Muscle of leg (tissue), 16 donors: ENCODE measurements at places on chromosomes 12 and 14.

GRCh38 chr12:92035477-92035876 lies 110.2 kb downstream of the BTG1 start:
- no peak for DNase-seq

- DNase-seq = no peak
Measured at GRCh38 chr14:105533811-105534498, 7.6 kb downstream of the TMEM121 start.

DNA sequence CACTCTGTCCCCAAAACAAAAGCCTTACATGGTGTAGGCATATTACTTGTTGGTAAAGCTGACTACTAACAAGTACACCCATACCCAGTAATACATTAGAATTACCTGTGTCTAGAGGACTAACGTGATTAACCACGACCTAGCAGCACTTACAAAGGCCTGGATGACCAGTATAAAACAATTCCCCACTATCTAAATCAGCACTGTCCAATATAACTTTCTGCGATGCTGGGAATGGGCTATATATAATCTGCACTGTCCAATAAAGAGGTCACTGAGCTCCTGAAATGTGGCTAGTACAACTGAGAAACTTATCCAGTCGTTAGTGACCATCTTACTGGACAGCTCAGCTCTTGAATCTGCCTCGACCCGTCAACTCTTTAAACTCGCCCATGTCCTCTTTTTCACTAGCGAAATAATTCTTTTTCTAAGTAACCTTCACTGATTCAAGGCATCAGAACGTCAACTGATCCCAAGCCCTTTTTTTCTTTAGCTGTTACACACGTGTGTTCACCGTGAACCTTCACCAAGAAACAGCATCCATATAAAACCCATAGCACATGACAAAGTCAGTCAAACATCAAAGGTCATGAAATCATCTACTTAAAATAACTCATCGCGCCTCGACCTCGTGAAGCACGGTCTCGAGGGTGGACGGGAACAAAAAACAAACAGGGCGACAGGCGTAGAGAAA lies 905 bp upstream of the CIPC start:
- DNase-seq = peak; percentile 84

GRCh38 chr12:130709971-130710732 lies 5.9 kb downstream of the RIMBP2 start:
- no peak for DNase-seq

GRCh38 chr12:93419388-93420034 lies 22.2 kb downstream of the UBE2N start:
- peak; percentile 75 for DNase-seq

- DNase-seq = no peak
Measured at GRCh38 chr12:27900920-27901879, 71.3 kb downstream of the PTHLH start.

DNA sequence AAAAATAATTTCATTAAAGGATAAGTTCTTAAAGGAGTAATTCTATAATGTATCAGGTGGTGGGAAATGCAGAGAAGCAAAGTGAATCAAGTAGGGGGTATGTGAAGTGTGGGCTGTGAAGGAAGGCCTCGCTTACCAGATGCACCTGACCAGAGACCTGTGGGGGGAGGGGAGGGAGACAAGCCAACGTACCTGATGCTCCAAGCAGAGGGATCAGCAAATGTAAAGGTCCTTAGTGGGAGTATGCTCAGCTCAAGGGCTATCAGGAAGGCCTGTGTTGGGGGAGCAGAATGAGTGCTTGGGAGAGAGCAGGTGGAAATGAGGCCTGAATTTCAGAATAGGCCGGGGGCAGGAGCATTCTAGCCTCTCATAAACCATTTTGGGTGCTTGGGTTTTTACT lies 57.1 kb downstream of the ANO4 start:
- no peak for DNase-seq

GRCh38 chr14:104813286-104813685 lies 12.4 kb downstream of the ZBTB42 start:
- no peak for DNase-seq

DNA sequence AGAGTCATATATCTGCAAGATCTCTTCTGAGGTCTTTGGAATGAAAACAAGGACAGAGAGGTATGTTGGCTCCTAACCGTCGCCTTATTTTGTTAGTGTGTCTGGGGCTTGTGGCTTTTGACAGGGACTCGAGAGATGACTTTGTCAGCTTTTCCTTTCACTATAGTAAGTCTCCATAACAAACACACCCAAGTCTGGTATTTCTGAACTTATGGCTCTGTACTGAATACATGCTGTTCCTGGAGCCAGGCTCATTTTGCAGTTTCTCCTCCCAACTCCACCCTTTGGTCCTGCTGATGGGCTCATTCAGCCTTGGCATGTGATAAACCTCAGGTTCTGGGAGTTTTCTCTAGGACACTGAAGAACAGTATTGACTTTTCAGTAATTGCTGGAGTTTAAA lies 27.7 kb upstream of the TMED10 start:
- DNase-seq = peak; percentile 51

- no peak for DNase-seq
Measured at GRCh38 chr12:65886996-65887395, 62.7 kb downstream of the HMGA2 start.

DNA sequence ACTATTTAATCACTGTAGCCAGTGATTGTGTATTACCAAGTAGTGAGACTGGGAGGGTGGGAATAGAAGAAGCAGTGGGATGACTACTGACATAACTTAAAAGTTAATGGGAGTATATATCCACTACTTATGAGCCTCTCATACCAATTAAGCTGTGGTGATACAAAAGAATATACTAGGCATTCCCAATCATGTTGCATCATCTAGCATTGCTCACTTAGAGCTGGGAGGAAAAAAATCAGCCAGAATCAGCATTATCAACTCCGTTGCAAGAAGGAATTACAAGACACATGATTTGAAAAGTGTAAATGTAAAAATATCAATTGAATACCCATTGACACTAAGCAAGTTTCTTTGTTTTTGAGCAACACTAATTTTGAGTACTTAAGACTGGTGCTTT lies 745 bp upstream of the PPP1R36 start:
- DNase-seq = no peak

DNA sequence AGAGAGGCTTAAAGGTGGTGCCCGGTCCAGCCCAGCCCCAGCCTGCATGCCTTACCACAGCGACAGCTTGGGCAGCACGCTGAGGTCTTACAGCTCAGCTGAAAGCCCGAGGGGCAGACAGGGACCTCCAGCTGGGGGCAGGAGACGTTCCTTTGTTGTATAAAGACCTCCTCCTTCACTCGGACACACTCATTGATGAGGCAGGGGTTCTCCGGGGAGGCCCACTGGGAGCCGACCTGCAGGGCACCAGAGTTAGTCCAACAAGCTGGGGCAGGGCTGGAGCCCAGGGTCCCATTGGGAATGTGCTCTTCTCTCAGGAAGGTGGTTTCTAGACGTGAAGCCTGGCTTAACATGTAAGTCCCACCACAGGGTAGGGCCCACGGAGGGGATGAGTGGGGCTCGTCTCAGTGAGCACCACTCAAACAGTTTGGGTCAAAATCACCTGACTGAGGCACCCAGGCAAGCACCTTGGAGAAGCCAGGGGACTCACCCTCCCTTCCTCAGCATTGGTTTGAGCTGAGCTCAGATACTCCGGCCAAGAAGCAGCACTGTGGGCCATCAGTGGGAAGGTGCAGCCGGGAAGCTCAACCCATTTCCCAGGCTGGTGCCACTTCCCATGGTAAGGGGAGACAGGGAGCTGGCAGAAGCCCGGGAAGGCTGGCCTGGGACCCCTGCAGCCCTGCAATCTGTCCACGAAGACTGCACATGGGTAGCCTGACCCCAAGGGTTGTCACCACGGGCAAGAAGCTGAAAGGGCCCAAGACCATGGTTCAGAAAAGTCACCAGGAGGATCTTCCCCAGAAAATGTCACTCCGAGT lies 24.3 kb upstream of the ANO2 start:
- DNase-seq = no peak

DNA sequence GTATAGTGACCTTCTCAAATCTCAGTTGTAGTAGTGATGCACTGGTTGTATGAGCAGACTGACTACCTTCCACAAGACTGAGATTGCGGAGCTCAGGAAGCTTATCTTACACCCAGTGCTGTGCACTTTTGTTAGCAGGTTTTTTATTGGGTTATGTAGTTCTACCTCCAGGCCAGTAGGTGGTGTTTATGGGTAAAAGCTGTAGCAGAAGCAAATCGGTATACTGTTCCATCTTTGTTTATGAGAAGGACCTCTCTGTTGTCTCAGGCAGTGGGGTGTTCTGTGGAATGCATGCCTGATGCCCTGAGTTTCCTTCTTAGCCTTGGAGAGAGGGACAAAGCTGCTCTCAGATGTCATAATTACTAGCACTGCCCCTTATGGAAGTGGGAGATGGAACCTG lies 217.8 kb downstream of the LRFN5 start:
- no peak for DNase-seq
